ENCODE measurements at places on chromosomes 6 and 20.

DNA sequence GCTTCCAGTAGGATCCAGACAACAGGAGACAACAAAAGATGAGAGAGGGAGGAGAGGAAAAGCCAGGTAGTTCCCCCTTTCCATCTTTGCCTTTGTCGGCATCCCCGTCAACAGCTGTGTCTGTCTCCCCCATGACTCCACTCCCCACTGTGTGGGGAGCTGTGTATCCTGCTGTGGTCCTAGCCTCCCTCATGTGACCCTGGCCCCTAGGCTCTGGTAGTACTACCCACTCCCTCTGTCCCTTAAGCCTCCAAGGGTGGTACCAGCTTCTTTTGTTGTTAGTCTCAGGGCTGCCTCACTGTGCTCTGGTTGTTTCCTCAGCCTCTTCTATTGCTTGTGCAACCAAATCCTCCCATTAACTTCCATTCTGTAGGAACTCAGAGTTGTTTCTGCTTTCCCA is 28.7 kb downstream of the ANKEF1 start:
- DNase-seq = no peak

DNA sequence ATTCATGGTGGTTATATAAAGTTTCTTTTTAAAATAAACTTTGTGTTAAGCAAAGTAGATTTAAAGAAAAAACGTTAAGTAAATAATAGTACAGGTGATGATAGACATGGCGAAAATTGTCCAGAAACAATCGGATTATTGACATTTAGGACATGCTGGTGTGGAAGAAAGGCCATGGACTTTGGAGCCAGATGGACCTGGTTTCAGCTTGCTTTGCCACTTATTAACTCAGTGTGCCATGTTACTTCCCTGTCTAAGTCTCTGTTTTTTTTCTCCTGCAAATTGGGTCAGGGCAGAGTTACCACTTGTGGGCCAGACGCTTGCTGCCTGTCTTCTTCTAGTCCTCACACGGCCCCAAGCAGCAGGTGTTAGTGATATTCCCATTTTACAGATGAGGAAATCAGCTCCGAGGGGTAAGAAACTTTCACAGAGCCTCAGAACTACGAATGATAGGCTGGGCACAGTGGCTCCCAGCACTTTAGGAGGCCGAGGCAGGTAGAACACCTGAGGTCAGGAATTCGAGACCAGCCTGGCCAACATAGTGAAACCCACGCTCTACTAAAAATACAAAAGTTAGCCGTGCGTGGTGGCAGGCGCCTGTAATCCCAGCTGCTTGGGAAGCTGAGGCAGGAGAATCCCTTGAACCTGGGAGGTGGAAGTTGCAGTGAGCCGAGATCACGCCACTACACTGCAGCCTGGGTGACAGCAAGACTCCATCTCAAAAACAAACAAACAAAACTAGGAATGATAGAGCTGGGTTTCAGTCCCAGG is 12.4 kb downstream of the KIF3B start:
- DNase-seq = no peak

GRCh38 chr6:31345026-31345730 is 11.8 kb downstream of the HLA-B start:
- DNase-seq = no peak

- no peak for DNase-seq
Observed at GRCh38 chr20:44599715-44600114, 17.3 kb downstream of the PKIG start.

DNA sequence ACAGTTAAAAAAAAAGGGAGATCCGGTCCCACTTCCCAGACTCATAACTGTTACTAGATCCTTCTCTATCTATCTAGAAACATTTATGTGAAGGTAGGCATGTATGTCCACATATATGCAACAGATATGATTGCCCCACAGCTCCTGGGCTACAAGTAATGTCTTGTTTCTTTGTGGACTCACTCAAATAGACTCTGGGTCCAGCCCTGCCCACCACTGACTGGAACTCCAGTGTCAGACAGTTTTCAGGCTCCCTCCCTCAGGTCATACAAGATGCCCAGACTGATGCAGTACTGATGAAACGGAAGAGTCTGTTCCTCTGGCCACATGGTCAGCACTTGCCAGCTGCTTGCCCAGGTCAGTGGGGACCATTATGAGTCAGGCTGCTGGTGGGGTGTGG is 30.8 kb upstream of the IER3 start:
- DNase-seq = no peak

DNA sequence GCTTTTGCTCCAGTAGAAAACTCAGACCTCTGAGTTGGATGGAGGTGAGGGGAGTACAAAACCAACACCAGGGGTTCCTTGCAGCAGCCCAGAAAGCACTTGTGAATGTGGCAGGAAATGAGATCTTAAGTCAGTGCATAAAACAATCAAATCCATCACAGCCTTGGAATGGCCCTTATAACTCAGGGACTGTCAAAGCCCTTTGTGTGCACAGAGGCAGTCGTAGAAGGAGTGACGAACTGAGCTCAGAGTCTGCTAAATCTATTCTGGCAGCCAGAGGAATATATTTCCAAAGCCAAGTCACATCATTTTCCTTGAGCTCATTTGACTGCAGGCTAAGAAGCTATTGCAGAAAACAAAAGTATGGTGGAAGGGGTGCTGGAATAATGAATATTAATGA is 676.6 kb downstream of the DHX35 start:
- DNase-seq = no peak

- DNase-seq = no peak
Observed at GRCh38 chr6:23250556-23250955, 681.2 kb downstream of the HDGFL1 start.

DNA sequence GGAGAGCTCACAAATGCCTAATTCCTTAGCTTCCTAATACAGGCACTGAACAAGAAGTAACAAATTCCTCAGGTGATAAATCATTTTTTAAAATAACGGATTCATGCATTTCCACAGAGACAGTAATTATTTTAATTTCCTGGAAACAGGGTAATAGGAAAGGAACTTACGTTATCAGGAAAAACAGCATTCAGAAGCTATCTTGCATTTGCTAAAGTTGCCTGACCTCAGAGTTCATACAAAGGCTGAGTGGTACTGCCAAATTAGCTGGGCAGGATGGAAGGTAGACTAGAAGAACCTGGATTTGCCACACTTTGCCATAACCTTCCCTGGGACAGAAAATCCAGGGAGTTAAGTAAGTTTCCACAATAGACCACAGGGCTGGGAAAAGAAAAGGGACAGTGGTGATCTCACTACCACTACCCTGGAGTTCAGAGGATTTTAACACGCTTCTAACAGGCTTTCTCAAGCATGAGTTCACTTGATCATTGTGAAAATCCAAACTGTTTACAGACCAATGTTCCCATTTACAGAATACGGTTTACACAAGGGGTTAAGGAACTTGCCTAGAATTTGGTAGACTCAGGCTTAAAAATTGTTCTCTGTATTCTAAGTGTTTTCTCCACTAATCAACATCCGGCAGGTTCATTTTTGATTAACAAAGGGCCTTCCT is 57.0 kb downstream of the KIF13A start:
- DNase-seq = no peak

DNA sequence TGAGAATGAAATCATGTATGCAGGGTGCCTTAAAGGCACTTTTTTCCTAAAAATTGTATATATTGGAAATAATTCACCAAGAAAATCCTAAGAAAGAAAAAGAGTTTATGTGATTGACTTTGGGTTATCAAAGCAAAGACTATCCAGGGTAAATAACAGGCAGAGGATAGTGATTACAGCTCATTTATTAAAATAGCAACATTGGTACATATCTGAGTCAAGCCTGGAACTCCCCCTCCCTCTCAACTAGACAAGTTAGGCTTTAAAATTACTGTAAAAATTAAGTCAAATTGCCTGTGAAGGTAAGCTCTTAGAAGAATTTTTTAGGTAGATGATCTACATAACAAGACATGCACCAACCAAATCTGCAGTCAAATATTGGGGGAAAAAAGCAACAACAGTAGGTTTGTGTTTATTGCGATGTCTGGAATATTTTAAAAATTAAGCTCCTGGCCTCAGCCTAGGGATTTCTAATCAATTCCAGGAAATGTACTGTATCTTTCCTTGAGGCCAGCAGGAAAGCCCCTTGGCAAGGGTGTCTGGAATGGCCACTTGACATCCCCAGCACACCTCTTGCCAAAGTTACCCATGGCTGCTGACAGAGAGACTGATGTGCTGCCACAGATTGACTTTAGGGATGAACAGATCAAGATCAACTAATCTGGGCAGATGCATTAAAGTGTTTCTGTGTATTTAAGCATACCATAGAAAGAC is 31.2 kb upstream of the HBS1L start:
- DNase-seq = no peak

GRCh38 chr6:110495949-110496348 is 19.5 kb upstream of the SLC22A16 start:
- no peak for DNase-seq

DNA sequence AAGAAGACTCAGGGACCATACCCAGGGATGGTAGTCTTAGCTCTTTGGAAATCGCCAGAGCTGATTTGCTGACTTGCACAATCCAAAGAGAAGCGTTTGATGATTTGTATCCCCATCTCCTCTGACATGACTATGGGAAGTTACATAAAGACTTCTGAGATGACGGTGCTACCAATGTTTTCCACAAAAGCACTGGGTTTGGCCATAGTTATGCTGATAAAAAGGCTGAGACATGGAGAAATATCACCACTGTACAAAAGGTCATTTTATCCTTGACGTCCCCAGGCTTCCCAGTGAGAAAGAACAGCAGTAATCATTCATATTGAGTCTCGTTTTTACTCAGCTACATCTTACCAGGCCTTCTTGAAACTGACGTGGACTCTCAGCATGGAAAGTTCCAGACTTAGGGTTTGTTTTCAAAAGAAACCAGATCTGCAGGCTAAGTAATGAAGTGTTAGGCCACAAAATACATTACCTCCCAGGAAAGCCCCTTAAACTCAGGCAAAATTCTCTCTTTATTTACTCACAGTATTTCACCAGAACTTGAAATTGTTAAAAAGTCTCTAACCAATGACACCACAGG is 370.3 kb upstream of the JARID2 start:
- no peak for DNase-seq

GRCh38 chr6:32607263-32607987 is 17.8 kb upstream of the HLA-DRB1 start:
- no peak for DNase-seq

DNA sequence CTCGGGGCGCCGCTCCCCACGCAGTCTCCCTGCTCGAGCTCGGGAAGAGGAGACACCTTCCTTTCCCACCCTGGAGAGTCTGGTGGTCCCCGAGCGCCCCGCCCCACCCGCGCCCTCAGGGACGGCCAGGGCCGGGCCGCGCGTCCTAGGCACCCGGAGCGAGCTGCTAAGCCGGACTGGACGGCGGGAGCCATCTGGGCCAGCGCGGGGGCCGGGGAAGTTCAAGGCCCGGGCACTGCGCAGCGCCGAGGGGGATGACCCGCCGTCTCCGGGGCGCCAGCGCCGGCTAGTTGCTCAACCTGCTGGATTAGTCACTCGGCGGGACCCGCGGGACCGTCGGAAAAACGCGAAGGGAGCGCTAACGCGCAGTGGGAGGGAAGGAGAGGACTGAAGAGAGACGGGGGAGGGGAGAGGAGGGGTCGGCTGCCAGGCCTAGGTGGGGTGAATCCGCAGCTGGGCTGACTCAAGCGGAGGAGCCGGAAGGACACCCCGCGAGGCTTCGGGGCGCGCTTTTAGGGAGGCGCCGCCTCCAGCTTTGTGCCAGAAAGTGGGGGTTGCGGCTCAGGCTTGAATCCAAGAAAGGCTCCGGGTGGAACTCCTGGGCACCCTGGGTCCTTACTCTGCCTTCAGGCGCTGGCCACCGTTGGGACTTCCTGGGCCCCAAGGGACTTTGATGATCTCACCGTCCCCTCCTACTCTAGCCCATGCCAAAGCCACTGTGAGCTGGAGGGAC is 75.7 kb upstream of the FOXP4 start:
- DNase-seq = no peak
